K562 (cell line): ENCODE measurements at places on chromosomes 7 and 10. TPM values are rescaled to one million over a fixed set of nuclear protein-coding genes. Genes with fewer than 3 reads are reported as not detected.

- H3K36me3 ChIP-seq = no peaks in the 10 kb centered on the region
- no peak overlapping the region for H3K27ac ChIP-seq
- DNase-seq = no peak
- no peaks in the 10 kb centered on the region; the same call in 1 of the 2 replicates for H3K27me3 ChIP-seq
- no peaks in the 10 kb centered on the region for H3K4me1 ChIP-seq
- no peak overlapping the region for H3K4me3 ChIP-seq
These were observed 591.0 kb upstream of the PFKP start for GRCh38 chr10:2476218-2476811.

- H3K4me3 ChIP-seq = no peak overlapping the region
- DNase-seq = no peak
- no peak overlapping the region for H3K27ac ChIP-seq
These were observed 13.1 kb downstream of the RHBDD2 start for GRCh38 chr7:75891815-75892411.

GRCh38 chr10:131792011-131792651, 108.7 kb upstream of the PPP2R2D start:
- H3K4me3 ChIP-seq = no peak overlapping the region
- H3K27ac ChIP-seq = no peak overlapping the region
- no peak for DNase-seq

DNA sequence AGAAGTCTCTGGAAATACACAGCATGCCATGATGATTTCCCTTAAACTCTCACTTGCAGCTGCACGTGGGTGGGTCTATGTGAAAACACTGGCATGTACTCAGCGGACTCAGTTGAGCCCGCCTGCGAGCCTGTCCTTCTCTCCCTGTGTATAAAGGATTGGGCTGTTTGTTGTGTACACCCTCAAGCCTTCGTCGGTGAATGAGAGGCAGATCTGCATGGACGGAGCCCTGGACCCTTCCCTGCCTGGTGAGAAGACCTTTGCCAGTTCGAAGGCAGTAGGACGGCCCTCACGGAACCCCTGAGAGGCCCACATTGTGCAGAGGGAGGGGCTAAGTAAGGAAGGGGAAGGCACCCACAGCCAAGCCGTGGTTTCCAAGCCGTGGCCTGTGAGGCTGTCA, 121.2 kb downstream of the WDFY4 start:
- H3K27ac ChIP-seq = no peak overlapping the region
- DNase-seq = no peak

GRCh38 chr10:79093658-79094411, 25.1 kb downstream of the ZMIZ1 start:
- no peak overlapping the region for H3K4me3 ChIP-seq
- H3K27ac ChIP-seq = peak overlapping the region; percentile 51
- H3K4me1 ChIP-seq = peaks cover 68% of the 10 kb centered on the region
- 0 out of 3 replicates have a peak, but pooled peaks cover 3% of the 10 kb centered on the region for H3K36me3 ChIP-seq

DNA sequence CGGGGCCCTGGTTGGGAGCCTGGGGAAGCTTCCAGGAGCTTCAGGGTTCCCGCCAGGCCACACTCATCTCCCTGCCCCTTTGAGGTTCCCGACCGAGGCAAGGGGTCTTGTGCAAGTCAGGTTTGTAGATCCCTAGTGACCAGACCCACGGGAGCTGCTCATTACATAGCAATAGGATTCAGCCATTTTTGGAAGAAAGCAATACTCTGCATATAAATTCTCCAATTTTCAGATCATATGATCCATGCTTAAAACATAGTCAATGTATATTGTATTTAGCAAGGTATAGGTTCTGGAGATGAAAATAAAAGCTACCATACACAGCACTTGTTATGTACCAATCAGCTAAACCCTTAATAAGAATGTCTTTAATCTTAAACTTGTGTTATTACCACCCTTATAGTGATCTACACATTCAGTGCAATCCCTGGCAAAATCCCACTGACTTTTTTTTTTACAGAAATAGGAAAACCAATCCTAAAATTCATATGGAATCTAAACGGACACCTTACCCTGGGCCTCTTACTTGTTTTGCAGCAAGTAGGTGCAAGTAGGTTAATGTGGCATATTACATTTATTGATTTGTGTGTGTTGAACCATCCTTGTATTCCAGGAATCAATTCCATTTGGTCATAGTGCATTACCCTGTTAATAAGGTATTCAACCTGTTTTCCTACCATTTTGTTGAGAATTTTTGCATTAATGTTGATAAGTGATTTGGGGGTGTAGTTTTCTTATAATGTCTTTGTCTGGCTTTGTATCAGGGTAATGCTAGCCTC, 13.8 kb upstream of the FKBP9 start:
- peaks cover 11% of the 10 kb centered on the region for H3K4me1 ChIP-seq
- H3K27me3 ChIP-seq = no peaks in the 10 kb centered on the region
- H3K4me3 ChIP-seq = peak overlapping the region; percentile 84
- H3K36me3 ChIP-seq = peaks cover 8% of the 10 kb centered on the region; the same call in 1 of the 3 replicates

GRCh38 chr10:77501152-77501845, 136.3 kb downstream of the KCNMA1 start:
- no peak overlapping the region for H3K4me3 ChIP-seq
- H3K36me3 ChIP-seq = no peaks in the 10 kb centered on the region
- peak; percentile 6 for DNase-seq
- no peak overlapping the region for H3K27ac ChIP-seq

- H3K4me1 ChIP-seq = no peaks in the 10 kb centered on the region
- peaks cover 19% of the 10 kb centered on the region for H3K27me3 ChIP-seq
- no peak overlapping the region for H3K4me3 ChIP-seq
- no peak overlapping the region for H3K27ac ChIP-seq
- no peaks in the 10 kb centered on the region for H3K36me3 ChIP-seq
- no peak for DNase-seq
These were observed 48.4 kb upstream of the CUL1 start for GRCh38 chr7:148650232-148650858.

DNA sequence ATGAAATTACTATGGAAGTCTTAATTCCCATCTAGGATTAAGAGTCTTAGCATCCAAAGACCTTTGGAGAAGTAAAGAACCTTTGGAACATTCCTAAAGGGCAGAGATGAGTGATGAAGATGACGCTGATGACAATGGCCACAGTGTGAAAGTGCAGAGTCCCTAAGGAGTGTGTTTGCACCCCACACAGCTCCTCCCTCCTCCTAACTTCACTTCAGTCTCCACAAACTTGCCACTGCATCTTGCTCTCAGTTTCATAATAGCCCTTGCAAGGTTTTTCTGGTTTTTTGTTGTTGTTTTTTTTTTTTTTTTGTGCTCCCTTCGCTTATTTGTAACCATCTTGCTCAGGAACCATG, 117.5 kb upstream of the ANLN start:
- H3K27me3 ChIP-seq = peaks cover 27% of the 10 kb centered on the region
- no peak overlapping the region for H3K4me3 ChIP-seq
- no peak for DNase-seq
- no peak overlapping the region for H3K27ac ChIP-seq

GRCh38 chr7:74183142-74183541, 9.0 kb downstream of the EIF4H start:
- H3K27ac ChIP-seq = peak overlapping the region; percentile 8; the same call in 1 of the 3 replicates
- H3K36me3 ChIP-seq = peaks cover 96% of the 10 kb centered on the region
- DNase-seq = no peak
- no peaks in the 10 kb centered on the region for H3K27me3 ChIP-seq

DNA sequence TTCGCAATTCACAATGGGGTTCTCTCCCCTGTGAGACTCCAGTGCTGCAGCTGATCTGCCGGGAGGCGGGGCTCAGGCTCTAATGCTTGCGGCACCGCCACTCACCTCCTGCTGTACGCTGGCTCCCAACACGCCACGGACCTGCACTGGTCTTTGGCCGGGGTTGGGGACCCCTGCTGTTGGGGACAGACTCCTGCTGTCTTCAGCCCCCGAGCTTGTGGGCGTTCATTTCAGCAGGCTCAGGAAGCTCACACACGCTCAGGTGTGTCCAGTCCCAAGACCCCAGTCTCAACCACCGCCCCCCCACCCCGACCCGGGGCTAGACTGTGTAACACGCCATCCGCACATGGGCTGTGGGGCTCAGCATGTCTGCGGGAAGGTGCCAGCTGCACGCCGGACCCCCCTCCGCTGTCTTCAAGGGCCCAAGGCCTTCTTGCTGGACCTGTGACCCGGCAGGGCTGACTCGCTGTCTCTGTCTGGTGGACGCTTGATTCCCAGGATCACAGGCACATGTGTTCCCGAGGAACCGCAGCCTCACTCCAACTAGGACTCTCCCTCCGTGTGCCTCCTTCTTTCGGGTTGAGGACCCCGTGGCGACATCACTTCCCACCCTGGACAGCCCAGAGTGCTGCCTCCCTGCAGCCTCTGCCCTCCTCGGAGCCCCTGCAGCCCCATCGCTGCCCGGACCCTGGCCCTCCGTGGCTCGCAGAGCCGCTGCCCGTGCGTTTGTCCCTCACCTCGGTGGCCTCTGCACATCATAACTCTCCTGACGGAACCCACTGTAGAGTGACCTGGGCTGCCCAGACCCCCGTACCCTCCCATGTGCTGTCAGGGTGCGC, 106.4 kb downstream of the DNAJB6 start:
- no peak overlapping the region for H3K27ac ChIP-seq
- H3K36me3 ChIP-seq = no peaks in the 10 kb centered on the region
- H3K27me3 ChIP-seq = peaks cover 31% of the 10 kb centered on the region
- peaks cover 12% of the 10 kb centered on the region; the same call in 1 of the 2 replicates for H3K4me1 ChIP-seq
- no peak for DNase-seq

- DNase-seq = no peak
- peaks cover 57% of the 10 kb centered on the region for H3K27me3 ChIP-seq
- peaks cover 4% of the 10 kb centered on the region; the same call in 1 of the 2 replicates for H3K4me1 ChIP-seq
- no peak overlapping the region for H3K27ac ChIP-seq
- H3K36me3 ChIP-seq = no peaks in the 10 kb centered on the region
- no peak overlapping the region for H3K4me3 ChIP-seq
These were observed 62.9 kb upstream of the MKRN1 start for GRCh38 chr7:140542228-140542603.

GRCh38 chr7:100719523-100720278, 567 bp upstream of the EPO start:
- H3K27ac ChIP-seq = no peak overlapping the region
- no peak for DNase-seq
- peaks cover 6% of the 10 kb centered on the region; the same call in 1 of the 3 replicates for H3K4me1 ChIP-seq

GRCh38 chr10:56231436-56231835, 129.6 kb downstream of the ZWINT start:
- no peak overlapping the region for H3K4me3 ChIP-seq
- no peaks in the 10 kb centered on the region for H3K27me3 ChIP-seq
- H3K4me1 ChIP-seq = no peaks in the 10 kb centered on the region
- no peak overlapping the region for H3K27ac ChIP-seq
- no peaks in the 10 kb centered on the region for H3K36me3 ChIP-seq
- no peak for DNase-seq

DNA sequence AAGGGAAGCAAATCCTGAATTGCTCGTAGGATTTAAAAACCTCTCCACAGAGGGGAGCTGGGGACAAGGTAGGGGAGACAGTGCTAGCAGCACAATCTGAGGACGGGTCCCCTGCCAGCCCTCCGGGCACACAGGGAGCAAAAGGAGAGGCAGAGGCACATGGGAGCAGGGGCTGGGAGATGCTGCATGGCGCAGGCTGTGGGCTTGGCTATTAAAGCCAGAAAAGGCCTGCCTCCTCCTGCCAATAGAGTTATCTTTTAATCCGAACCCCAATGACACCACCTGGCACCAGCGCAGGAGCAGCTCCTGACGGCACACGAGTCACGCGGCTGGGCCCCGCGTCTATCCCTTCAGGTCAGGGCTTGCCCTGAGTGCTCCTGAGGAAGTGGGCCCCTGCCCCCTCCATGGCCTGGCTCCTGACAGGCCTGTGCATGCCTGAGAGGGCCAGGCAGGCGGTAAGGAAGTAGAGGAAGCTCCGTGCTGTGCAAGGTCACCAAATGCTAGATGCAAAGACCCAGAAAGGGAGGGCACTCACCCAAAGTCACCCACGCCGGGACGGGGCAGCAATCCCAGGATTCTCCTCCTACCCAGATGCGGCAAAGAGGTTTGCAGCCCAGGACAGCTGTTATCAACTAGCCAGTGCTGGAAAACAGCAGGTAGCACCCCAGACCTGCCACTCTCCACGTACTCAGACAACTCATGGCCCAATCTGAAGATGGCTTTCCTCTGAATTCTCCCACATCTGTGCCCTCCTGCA, 28.1 kb downstream of the DLG5 start:
- no peaks in the 10 kb centered on the region for H3K27me3 ChIP-seq
- H3K4me1 ChIP-seq = peaks cover 39% of the 10 kb centered on the region
- H3K27ac ChIP-seq = no peak overlapping the region

The NANOS1 gene
- total RNA-seq = 0.89 and 1.2 TPM in 2 replicates

The ACBD7 gene
- 0.60 and 0.98 TPM in 2 replicates for total RNA-seq

The MKX gene
- 0.07 TPM in 1 of 2 replicates, not detected in the other for total RNA-seq

The INHBA gene
- 0.02 TPM in 2 replicates for total RNA-seq

The HOXA1 gene
- total RNA-seq = not detected in 2 replicates

The NUTM2E gene
- total RNA-seq = 0.09 and 0.20 TPM in 2 replicates

The CTNNA3 gene
- not detected in 2 replicates for total RNA-seq

The CDH23 gene
- 0.47 and 0.53 TPM in 2 replicates for total RNA-seq
